Right cardiac atrium (tissue), 5 donors: ENCODE measurements at places on chromosomes 12 and 14. TPM values are rescaled to one million over a fixed set of nuclear protein-coding genes. Genes with fewer than 3 reads are reported as not detected.

Gene ART4
- polyA plus RNA-seq: 6.8 TPM

Gene CD163
- polyA plus RNA-seq: 33.3 TPM

Gene TEX22
- polyA plus RNA-seq: 0.05 TPM

Gene WIF1
- 0.38 TPM for polyA plus RNA-seq

Gene POTEM
- polyA plus RNA-seq: not detected

Gene NKX2-8
- polyA plus RNA-seq: not detected

Gene PPM1H
- polyA plus RNA-seq: 1.0 TPM

Gene RNASE2
- 3.8 TPM for polyA plus RNA-seq

Gene RASSF8
- polyA plus RNA-seq: 13.0 TPM

Gene GZMH
- 0.32 TPM for polyA plus RNA-seq

Gene KRT6C
- polyA plus RNA-seq: not detected

Gene BRMS1L
- polyA plus RNA-seq: 9.3 TPM

Gene MYF5
- polyA plus RNA-seq: not detected

Gene EXOC3L4
- polyA plus RNA-seq: 1.4 TPM

Gene B4GALNT1
- polyA plus RNA-seq: 3.3 TPM

Gene DPY19L2
- 28.1 TPM for polyA plus RNA-seq

Gene AQP6
- polyA plus RNA-seq: 0.32 TPM

Gene P2RX2
- not detected for polyA plus RNA-seq

Gene TTLL5
- 8.0 TPM for polyA plus RNA-seq

Gene AJUBA
- polyA plus RNA-seq: 4.8 TPM

Gene ZBTB42
- polyA plus RNA-seq: 5.3 TPM

Gene RD3L
- polyA plus RNA-seq: 39.6 TPM

Gene KSR2
- 0.02 TPM for polyA plus RNA-seq

Gene ACTR10
- polyA plus RNA-seq: 130 TPM

Gene SPX
- polyA plus RNA-seq: 9.6 TPM

Gene MYO1H
- polyA plus RNA-seq: 0.09 TPM

Gene MYL6B
- polyA plus RNA-seq: 65.7 TPM

Gene TCTN2
- 3.2 TPM for polyA plus RNA-seq

Gene HCAR1
- 0.20 TPM for polyA plus RNA-seq

Gene HRK
- polyA plus RNA-seq: not detected

Gene IFI27L2
- polyA plus RNA-seq: 104 TPM

Gene SSTR1
- polyA plus RNA-seq: 0.48 TPM

Gene LRIG3
- 3.0 TPM for polyA plus RNA-seq

Gene KLHL28
- 3.4 TPM for polyA plus RNA-seq

Gene NID2
- polyA plus RNA-seq: 18.9 TPM

Gene NPFF
- polyA plus RNA-seq: not detected

Gene ARHGAP9
- 3.0 TPM for polyA plus RNA-seq

Gene PLEKHG7
- polyA plus RNA-seq: not detected

Gene KERA
- 0.02 TPM for polyA plus RNA-seq

Gene OVCH1
- polyA plus RNA-seq: 0.07 TPM

Gene DPF3
- 16.5 TPM for polyA plus RNA-seq

Gene RTL1
- 0.05 TPM for polyA plus RNA-seq

Gene MYH6
- polyA plus RNA-seq: 11,120 TPM
